ENCODE measurements at places on chromosomes 2 and 18.

GRCh38 chr2:213187833-213188532 is 36.6 kb upstream of the IKZF2 start:
- no peak for DNase-seq

DNA sequence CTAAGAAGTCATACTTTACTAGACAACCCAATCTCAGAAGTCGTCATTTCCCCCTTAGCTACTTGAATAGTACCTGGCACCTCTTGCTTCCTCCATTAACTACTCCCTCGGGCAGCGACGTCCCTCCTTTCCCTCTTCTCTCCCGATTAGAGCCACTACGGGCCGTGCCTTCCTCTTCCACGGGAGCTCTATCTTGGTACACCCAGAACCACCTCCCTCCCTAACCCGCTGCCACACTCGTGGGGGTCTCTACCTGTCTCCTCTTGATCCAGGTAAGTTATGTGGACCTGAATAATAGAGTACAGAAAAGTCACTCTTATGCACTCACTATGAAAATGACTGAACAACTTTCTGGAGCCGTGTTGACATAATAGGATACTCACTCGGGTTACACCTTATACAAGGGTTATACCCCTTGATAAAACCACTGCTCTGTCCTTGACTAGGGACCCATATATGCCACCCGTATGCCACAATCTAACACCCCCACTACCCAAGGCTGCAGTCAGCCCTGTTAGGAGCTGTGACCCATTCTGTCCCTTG is 595 bp upstream of the HDHD2 start:
- no peak for DNase-seq

- DNase-seq, result no peak
Observed at GRCh38 chr2:171999161-171999560, 592 bp upstream of the METAP1D start.

DNA sequence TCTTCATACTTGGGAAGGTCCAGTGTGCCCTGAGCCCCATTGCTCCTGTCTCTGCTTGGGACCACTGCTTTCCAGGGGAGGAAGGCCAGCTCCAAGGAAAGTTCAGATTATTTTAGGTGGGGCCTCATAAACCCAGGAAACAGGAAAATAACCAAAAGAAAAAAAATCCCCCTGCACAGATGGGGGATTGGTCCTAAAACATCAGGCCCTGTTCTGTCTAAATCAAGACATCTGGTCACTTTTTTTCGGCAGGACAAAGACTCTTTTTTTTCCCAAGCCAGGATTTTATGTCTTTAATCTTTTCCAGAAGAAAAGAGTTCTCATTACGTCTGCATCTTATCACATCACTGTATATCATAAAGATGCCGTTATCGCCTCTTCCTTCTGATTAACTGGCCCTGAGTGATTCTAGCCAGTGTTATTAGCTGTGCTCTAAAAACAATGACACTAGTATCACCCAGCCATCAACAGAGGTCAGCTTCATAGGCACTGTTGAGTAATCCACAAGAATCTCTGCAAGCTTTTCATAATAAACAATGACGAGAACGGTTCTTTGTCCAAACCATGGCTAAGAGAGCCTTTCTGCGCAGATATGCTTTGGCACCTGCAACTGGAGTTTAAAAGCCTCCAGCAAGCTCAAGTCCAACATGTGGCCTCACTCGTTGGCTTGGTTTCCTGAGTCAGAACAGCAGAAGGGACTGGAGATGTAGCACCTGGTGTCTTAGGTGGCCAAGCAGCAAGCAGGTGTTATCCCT is 138.2 kb downstream of the VAPA start:
- DNase-seq, result no peak

DNA sequence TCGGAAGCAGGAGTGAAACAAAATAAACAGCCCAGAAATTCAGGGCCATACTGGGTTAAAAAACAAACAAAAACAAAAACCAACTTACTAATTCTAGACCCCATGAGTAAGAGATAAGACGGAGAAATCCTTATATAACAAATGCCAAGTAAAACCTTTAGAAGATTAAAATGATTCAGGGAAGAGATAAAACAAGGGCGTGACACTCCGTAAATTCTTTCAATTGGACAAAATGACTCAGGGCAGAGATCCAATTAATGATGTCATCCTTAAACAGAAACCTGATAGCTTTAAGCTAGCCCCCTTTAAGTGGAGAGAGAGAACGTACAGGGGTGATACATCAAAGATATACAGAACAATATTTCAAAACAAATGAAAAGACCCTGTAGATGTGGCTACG is 317.4 kb downstream of the NBAS start:
- DNase-seq, result no peak

- DNase-seq, result no peak
Observed at GRCh38 chr2:241035142-241035817, 36.9 kb downstream of the SNED1 start.

- no peak for DNase-seq
Observed at GRCh38 chr18:24446953-24447538, 13.4 kb upstream of the HRH4 start.

- no peak for DNase-seq
Observed at GRCh38 chr18:33157893-33158292, 282.6 kb downstream of the CCDC178 start.

DNA sequence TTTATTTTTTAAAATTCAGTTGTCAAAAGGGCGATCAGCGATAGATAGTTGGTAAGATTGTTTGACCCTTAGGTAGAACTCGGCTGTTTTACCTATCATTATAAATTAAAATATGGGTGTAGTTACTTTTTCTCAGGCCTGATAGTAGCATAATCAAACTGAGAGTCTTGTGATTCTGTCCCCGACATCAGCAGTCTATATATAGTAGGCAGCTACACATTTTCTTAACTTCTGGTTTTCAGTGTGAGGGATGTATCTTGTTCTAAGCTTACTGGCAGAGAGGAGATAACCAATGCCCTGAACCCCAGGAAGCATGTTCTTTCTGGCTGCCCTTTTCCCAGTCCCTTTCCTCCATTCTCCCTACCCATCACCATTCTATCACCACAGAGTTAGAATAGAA is 56.6 kb downstream of the XRCC5 start:
- no peak for DNase-seq

GRCh38 chr18:28007841-28008240 is 169.1 kb downstream of the CDH2 start:
- DNase-seq, result no peak

DNA sequence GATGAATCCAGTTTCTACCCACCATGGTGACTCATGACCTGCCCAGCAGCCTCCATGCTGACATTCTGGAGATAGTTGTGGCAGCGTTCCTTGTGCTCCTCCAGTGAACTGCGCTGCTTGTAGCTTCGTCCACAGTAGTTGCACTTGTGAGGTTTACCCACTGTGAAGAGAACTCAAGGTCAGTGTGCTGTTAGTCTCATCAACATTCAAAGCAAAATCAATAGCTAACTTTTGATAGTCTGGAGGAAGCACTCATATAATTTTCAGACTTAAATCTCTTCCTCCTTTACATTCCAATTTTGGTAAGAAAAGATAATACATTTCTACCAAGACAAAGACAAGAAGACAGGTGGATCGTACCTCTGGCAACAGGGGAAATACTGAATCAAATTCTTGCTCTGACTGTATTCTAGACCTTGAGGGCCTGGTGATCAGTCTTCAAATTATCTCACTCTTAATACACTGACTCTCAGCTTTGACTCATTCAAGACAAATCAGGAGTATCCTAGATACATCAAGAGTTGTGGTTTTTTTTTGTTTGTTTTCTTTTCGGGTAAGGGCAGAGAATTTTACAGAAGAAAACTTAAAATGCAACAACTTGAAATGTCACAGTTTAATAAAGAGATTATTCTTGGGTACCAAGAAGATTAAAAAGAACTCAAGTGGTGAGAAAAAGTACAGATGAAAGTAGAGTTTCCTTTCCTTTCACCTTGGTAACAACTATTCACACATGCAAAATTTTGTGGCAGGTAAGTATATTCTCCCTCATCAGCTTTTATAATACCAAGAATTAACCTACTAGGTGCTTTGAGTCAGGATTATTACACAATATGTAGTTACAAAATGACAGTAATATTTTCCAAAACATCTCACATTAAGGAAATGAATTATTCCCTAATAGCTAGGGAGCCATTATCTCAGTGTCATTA is 129.2 kb downstream of the IKZF2 start:
- no peak for DNase-seq

DNA sequence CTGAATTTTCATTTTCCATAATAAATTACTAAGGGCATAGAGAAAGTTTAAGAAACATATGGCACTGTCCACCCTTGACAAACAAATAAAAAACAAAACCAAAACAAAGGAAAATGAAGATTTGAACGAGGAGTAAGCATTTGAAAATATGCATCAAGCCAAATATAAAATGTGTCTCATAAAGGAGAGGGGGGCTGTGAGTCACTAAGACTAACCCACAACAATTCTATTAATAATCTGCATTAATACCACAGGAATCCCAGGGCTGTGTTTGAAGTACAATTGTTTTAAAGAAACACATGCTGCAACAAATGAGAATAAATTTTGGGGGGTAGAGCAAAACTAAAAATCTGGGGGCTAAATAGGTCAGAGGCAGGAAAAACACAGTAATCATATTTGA is 53.8 kb upstream of the STK17B start:
- DNase-seq, result no peak

- no peak for DNase-seq
Observed at GRCh38 chr2:231185050-231185725, 13.2 kb upstream of the ARMC9 start.

GRCh38 chr2:136297312-136297711 is 179.4 kb upstream of the CXCR4 start:
- DNase-seq, result no peak

GRCh38 chr2:222424729-222425671 is 657 bp downstream of the SGPP2 start:
- DNase-seq, result no peak

DNA sequence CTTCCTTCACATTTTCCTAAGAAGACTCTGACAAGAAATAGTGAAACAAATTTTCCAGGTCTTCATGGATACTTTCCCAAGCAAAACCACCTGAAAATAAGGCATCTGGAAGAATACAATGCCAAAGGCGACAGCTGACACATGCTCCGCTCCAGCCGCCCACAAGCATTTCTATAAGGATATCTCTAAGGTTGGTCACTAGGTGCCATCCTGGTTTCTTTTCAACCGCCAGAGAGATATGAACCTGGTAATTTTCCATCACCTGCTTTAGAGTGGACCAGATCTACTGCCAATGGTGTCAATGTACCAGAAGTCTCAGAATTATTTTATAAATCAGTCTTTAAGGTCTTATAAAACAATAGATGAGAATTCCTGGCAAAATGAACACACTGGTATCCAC is 97.2 kb downstream of the GAREM1 start:
- DNase-seq, result no peak

GRCh38 chr2:70084973-70085710 is 2.1 kb upstream of the PCBP1 start:
- peak; percentile 34 for DNase-seq

GRCh38 chr2:181457121-181457740 is at the start of gene ITGA4:
Gene ITGA4, plus strand, starts transcription at chr2:181457386. Its CDS starts 269 bp downstream, at chr2:181457655.
- DNase-seq, result peak; percentile 65

- no peak for DNase-seq
Observed at GRCh38 chr2:29841386-29842004, 79.9 kb downstream of the ALK start.

DNA sequence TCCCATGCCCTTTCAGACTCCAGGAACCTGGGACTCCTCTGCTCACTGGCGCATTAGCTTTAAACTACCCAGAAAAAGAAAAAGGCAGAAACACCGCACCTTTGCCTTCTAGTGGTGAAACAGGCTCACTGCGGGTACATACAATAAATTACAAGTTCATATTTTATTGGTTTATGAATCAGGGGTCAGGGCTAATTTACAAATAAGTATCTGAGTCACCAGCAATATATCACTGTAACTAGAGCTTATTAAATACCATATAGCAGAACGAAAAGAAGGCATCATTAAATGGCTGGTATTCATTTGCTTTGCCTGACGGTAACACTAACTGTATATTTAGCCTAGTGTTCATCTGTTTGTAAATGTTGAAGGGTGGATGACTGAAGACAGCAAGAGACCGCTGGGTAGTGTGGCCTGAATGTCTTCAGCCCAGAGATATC is 26.9 kb upstream of the DTNB start:
- DNase-seq, result no peak
